ENCODE measurements at places on chromosomes 4 and X.

- no peak for DNase-seq
Observed at GRCh38 chr4:142850478-142850877, 4.4 kb upstream of the INPP4B start.

GRCh38 chrX:9308426-9308825, 156.4 kb upstream of the TBL1X start:
- no peak for DNase-seq

GRCh38 chr4:183411291-183411861, 33.1 kb upstream of the CDKN2AIP start:
- DNase-seq, result no peak

- DNase-seq, result no peak
Observed at GRCh38 chrX:81195259-81195658, 6.5 kb downstream of the HMGN5 start.

DNA sequence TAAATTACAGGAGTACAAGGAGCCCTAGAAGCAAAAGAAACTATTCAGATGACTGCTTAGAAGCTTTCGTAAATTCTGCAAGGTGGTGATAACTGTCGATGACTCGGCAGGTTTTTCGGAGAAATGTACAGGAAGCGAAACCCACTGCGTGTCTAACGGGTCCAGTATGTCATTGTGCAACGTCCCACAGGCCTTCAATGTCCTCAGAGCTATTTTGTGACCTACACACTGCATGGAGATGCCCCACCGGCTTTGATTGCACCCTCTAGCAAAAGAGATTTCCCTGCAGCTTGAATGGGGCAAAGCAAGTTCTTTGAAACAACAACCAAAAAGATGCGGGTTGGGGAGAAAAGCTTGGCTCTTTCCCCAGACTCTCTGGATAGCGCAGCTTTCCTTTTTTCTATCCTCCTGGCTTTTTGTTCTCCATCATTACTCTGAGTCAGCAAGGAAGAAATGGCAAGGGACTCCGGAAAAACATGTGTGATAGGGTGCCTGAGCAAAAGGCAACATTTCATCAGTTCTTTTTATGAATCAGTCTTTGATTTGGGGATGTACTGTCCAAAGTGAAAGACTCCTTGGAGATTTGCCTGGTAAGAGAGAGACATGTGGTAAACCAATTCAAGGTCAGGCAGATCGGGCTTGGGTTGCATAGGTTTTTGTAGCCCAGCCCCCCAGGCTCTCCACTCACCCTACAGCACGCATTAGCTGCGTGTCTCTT, 112.0 kb upstream of the TBL1X start:
- DNase-seq, result no peak

- DNase-seq, result no peak
Observed at GRCh38 chrX:121356139-121356849, 308.9 kb downstream of the GLUD2 start.

- DNase-seq, result no peak
Observed at GRCh38 chrX:11264925-11265324, 28.3 kb upstream of the AMELX start.

GRCh38 chrX:148691456-148691855, 191.0 kb downstream of the AFF2 start:
- no peak for DNase-seq
